Skeletal muscle cell (primary cell): ENCODE measurements at places on chromosomes 4 and X.

DNA sequence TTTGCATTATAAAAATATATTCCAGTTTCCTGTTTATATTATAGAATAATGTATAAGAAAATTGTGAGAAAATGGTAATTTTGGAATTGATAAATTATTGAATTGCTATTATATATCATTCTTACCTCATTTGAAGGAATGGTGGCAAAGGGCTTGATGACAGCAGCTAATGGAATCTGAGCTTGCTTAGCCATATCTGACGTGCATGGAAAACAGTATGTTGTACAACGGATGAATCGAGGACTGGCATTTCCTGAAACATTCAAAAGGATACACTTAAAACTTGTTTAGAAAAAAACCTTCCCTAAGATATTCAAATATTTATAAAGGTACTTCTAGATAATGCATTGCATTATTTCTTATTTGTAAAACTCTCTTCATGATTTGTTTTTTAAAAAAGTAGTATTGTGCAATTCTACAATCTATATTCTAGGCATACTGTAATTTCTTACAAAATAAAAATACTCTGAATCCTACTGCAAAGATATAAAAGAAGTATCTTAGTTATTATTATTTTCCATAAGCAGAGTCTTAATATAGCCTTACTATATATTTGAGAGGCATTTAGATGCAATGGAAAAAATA is 38.3 kb downstream of the SEC24D start:
- DNase-seq: no peak

- no peak for DNase-seq
Measured at GRCh38 chrX:10457092-10457491, 163.3 kb downstream of the MID1 start.

DNA sequence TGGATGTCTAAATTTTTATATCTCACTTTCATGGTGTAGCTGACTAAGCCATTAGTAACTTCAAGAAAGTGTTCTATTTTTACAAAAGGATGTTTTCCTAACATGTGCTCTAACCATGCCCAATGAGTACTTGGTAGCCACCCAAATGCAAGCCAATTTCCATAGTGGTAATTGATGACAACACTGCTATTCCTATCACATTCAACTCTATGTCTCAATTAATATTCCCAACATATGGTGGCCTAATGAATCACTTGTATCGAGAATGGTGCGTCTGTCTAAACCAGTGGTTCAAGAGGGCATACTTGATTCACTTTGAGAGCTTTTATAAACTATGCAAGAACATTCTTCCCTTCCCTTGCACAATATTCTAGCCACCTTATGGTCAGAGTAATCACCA is 112.9 kb upstream of the GPRIN3 start:
- DNase-seq: no peak

- DNase-seq: no peak
Measured at GRCh38 chrX:21960569-21961541, 20.3 kb downstream of the SMS start.

DNA sequence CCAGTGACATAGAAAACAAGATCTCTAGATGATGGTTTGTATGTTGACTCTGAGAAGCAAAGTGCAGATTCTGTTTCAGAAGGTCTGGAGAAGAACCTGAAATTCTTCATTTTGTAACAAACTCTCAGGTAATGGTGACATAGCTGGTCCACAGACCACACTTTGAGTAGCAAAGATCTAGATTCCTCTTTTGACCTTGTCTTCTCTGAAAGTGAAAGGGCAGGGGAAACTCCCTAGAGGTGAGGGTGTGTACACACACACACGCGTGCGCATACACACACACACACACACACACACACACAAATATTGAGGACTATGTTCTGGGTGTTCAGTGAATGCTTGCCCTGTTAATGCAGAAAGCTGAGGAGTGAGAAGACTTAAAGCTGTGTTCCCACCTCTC is 110.1 kb downstream of the NHSL2 start:
- no peak for DNase-seq

GRCh38 chrX:40476958-40477357 is 103.8 kb upstream of the ATP6AP2 start:
- DNase-seq: no peak

GRCh38 chr4:110512901-110513300 is 36.9 kb downstream of the ENPEP start:
- no peak for DNase-seq

DNA sequence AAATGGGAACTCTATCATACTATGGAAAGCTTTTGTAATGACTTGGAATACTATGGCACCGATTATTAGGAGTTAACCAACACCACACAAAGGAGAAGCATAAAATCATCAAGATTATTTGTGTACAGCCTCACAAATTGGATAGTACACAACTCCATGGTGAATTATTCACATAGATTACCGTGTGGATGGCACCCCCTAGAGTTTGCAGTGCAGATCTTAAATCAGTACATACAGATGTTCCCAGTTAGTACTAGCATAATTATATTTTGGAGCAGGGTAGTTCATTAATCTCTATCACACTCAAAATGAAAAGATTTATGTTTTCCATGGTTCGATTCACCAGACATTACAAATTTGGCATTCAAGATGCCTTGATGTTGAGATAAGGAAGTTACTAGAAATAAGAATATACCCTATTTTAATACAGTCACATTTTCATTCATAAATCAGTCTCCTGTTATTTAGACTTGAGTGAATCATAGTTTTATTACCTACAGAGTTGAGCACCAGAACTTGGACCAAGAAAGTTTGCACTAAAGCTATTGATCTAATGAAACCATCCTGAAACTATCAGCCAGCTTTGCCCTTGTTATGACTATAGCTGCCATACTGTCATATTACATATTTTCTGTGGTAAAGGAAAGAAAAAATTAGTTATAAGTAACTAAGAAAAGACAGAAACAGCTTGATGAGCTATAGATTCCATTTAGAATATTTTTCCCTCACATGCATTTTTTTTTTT is 531.8 kb downstream of the GLUD2 start:
- no peak for DNase-seq
